Keratinocyte (primary cell): ENCODE measurements at places on chromosomes 2 and 18.

GRCh38 chr2:82330155-82330554, 2025.6 kb upstream of the LRRTM1 start:
- DNase-seq: no peak

DNA sequence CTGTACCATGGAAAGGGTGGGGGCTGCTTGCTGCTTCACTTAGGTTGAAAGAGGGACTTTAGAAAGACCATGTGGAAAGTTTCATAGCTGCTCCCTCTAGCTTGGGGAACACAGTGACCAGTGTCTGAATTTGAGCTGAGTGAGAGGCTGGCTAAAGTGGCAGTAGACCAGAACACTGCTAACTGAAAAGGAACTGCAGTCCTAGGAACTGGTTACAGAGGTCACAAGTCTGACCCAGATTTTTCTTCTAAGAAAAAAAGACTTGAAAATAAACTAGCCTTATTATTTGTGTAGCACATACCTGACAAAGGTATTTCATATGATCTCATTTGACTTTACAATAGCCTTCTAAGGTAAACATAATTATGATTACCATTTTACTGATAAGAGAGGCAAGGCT, 153.6 kb downstream of the FSHR start:
- no peak for DNase-seq

- DNase-seq: no peak
These were observed 461.0 kb downstream of the DLGAP1 start for GRCh38 chr18:3993941-3994687.

- DNase-seq: peak; percentile 35
These were observed 213.7 kb upstream of the COPS8 start for GRCh38 chr2:236872015-236872414.

DNA sequence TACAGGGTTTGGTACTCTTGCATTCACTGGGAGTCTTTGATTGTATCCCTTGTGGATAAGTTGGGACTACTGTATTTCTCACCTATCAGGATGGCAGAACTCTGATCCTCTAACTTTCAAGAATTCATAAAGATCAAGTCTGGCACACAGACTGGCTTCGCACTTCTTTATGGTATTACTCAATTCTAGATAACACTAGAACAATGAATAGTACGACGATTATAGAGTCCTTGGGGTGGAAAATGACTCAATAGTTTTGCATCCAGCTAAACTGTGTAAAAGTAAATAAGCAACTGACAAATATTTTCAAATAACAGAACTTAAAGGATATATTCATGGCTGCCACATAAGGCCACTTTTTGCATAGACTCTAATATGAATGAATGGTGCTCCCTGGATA, 103.4 kb upstream of the MEX3C start:
- no peak for DNase-seq

DNA sequence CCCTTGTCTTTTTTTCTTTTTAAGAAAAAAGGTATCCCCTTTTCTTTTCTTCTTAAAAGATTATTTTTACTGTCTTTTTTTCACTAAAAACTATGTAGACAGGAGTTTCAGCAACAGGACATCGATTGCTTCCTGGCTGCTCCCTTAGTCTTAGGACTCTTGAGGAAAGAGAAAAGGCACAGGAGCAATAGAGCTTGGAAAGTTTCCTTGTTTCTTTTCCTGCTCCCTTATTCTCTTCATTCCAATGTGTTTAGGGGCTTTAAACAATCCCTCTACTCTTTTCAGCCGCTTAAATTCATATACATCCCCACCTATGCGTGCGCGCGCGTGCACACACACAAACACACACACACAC, 225.9 kb upstream of the FBXO11 start:
- no peak for DNase-seq

DNA sequence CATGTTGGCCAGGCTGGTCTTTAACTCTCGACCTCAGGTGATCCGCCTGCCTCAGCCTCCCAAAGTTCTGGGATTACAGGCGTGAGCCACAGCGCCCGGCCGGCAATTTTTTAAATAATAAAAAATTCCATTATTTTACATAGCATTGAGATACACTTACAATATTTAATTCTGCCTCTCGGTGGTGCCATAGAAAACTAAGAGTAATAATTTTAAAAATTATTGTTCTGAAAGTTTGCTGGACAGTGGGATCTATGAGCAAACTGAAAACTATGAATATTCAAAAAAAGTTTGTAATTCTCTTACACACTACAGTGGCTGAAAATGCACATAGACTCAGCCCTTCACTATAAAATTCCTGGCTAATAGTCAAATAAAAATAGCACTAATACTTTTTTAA, 90.9 kb upstream of the STON1 start:
- DNase-seq: no peak

DNA sequence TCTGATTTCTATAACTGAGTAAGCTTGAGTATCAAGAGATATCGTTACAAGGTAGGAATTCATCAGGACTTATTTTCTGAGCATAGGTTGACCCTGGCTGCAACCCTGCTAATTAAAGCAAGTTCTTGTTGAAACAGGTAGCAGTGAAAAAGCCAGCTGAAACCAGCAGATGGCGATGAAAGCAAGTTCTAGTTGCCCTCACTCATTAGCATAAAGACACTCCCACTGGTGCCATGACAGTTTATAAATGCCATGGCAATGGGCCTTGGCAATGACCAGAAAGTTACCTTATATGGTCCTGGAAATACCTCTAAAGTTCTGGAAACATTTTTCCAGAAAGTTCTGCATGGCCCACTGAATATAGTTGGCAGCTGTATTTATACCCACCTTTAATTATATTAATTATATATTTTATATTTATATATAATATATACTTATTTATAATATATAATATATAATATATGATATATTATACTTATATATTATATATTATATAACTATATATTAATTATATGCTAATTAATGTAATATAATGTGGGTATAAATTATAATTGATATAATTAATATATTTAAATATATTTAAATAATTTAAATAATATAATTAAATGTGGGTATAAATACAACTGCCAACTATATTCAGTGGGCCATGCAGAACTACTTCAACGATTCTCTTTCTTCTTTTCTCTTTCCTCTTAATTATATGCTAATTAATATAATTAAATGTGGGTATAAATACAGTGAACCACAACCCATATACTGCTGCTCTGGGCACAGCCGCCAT, 188.0 kb downstream of the CDH7 start:
- no peak for DNase-seq

- DNase-seq: no peak
These were observed 69.9 kb upstream of the MCFD2 start for GRCh38 chr2:46985512-46985911.

GRCh38 chr2:62443886-62444285, 62.1 kb downstream of the TMEM17 start:
- no peak for DNase-seq

GRCh38 chr2:186544255-186544675, 45.6 kb upstream of the ITGAV start:
- peak; percentile 41 for DNase-seq

DNA sequence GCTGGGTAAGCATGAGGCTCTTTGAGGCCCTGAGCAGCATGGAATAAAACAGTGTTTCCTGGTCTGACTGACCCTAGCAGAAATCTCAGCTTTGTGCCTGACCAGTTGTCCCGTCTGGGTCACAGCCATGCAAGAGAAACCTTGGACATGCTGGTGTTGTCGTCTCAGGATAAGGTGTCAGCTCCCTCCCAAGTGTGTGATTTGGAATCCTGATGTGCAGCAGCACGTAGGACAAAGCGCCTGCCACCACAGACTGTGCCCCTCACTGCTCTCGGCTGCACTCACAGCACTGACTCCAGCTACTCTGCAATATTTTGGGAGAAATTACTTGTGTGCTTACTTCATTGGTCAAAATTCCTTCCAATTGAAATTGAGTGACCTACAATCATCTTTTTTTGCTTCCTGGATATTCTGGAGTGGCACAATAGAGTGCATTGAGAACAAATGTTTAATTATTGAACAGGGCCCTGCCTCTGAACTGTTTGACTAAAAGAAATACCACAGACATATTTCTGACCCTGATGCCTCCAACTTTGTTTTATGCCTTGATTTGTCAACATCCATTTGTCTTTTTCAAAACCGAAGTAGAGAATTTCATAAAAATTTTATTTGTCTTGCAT, 352.4 kb downstream of the SOCS6 start:
- no peak for DNase-seq
